Activated CD4-positive, alpha-beta T cell treated with anti-CD3 and anti-CD28 coated beads for 36 hours (primary cell): ENCODE measurements at places on chromosomes 4 and X.
A peak's percentile ranks its signal among the peaks of the same experiment; 100 is the strongest.

DNA sequence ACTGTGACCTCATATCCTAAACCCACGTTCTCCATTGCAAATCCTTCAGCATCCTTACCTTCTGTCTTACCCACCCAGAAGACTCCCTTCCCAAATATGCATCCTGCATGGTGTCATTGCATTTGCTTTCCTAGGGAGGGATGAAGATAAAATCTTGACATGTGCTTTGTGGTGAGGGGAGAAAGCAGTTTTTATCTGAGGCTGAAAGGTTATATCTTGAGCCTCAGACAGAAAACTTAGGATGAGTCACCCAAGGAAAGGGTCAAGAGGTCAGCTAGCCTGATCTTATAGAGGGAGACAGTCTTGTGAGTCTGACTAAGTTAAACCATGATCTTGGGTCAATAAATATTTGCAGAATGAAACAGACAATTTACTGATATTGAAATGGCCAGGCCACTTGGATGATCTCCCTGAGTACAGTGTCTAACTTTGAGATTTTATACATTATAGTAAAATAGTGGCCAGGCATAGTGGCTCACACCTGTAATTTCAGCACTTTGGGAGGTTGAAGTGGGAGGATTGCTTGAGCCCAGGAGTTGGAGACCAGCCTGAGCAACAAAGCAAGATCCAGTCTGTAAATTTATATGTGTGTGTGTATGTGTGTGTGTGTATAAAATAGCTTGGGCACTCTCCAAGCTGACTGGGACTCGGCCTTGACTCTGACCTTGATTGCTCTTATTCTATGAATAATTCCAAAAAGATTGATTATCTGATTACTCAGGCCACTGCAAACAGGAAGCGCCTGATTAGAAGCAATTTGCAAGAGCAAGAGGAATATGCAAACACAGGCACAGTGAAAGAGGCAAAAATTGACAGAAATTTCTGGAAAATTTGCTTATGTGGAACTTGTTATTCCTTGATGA is 15.4 kb upstream of the FAM9C start:
- no peak for DNase-seq

- no peak for DNase-seq
Measured at GRCh38 chr4:111263836-111264235, 641.0 kb upstream of the PITX2 start.

DNA sequence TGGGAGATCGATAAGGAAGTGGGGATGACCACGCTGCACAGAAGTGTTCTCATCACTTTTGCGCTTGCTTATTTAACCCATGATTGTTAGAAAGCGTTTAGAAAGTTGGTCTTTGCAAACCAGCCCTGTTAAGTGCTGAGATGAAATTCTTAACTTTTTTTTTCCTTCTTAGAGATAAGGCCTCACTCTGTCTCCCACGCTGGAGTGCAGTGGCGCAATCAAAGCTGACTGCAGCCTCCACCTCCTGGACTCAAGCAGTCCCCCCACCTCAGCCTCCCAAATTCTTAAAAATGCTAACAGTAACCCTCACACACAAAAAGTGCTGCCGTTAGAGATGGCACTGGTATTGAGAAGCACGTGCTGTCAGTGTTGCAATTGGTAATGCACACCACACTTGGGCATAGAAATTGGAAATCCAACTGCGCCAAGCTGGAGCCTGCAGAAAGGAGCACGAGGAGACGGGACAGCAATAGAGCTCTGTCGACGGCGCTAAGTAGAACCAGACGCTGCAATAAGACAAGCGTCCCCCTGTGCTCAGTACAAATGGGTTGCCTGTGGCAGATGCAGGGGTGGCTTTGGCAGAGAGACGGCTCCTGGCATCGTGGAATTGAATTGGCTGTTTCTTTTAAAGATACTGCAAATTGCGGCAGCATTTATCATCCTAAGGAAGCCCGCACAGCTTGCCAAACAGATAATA is 113.4 kb downstream of the TBL1X start:
- no peak for DNase-seq

- no peak for DNase-seq
Measured at GRCh38 chrX:26574234-26574633, 358.3 kb downstream of the MAGEB5 start.

DNA sequence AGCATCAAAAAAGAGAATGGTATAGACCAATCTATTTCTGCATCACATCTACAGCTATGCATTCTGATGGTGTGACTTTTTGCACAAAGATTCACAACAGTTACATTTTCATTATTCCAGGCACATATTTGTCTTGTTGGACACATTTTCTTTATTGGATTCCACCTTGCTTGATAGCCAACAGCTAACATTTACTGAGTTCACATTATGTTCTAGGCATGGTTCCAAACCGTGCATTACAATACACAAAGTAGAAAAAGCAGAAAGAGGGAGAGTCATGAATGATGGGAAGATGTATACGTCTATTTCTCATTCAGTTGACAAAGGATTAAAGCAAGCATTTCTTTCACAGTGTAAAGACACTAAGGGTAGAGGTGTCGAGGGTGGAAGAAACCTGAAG is 22.9 kb upstream of the CLGN start:
- DNase-seq, result no peak

- DNase-seq, result peak; percentile 32
Measured at GRCh38 chrX:70436343-70436742, 8.3 kb upstream of the DLG3 start.
